ENCODE measurements at places on chromosomes 4 and X.
A peak's percentile ranks its signal among the peaks of the same experiment; 100 is the strongest.

DNA sequence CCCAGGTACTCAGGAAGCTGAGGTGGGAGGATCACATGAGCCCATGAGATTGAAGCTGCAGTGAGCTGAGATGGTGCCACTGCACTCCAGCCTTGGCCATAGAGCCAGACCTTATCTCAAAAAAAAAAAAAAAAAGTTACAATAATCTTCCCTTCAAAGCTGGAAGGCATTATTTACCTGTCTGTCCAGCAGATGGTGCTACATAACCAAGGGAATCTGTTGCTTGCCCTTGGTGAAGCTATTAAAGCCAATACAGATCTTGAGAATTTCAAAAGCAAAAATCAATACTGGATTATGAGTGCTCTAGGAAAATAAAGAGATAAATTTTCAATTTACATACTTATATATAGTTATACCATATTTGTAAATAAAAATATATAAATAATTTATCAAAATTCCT is 25.9 kb downstream of the PKD2 start:
- peak; percentile 20 for DNase-seq

- no peak for DNase-seq
Observed at GRCh38 chr4:105088110-105088879, 58.4 kb upstream of the TET2 start.

GRCh38 chr4:173153445-173153844 is 15.2 kb upstream of the GALNT7 start:
- DNase-seq, result no peak

DNA sequence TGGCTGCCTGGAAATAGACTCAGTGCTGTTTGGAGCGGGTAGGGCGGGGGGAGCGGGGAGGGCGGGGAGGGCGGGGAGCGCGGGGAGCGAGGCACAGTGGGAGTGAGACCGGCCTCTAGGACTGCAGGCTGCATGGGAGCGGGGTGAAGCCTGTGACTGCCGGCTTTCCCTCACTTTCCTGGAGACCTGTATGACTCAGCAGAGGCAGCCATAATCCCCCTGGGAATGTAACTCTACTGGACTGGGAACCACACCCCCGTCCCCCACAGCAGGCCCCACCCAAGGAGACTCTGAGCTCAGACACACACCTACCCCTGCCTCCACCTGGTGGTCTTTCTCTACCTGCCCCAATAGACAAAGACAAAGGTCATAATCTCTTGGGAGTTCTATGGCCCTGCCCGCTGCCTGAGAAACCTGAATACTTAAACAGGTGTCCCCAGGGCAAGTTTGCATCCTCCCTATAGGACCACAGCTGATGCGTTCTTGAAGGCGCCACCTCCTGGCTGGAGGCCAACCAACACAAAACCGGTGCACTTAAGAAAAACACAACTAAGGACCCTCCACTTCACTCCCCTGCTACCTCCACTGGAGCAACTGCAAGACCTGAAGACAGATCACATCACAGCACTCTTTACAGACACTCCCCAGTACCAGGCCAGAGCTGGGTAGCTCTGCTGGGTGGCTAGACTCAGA is 18.0 kb downstream of the HDAC8 start:
- no peak for DNase-seq

DNA sequence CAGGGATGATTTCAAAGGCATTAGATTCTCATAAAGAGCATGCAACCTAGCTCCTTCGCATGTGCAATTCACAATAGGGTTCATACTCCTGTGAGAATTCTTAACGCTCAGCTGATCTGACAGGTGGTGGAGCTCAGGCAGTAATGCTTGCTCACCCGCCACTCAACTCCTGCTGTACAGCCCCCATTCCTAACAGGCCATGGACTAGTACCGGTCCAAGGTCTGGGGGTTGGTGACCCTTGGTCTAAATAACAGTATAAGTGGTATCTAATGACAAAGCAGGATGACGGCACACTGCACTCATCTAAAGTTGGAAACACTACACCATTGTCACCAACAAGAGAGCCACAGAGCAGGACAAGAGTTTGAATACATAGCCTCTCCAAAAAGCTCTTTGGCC is 28.5 kb downstream of the ADGRA3 start:
- DNase-seq, result no peak

DNA sequence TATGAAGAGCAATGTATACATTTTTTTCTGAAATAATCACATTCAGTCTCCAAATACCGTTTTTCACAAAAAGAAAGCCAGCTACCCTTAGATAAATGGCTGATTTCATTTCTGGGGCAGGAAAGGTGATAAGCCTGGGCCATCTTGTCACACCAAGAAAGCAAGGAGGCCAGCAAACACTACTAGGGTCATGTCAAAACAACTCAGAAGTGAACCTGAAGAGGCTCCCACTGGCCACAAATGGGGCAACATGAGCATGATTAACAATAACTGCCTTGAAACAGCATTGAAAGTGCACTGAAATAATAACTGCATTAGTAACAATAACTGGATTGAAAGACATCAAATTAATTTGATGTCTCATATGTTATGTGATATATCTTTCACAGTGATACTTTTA is 39.3 kb downstream of the SH3KBP1 start:
- DNase-seq, result no peak

- no peak for DNase-seq
Observed at GRCh38 chrX:113833096-113834055, 750.5 kb upstream of the HTR2C start.

GRCh38 chr4:95638920-95639501 is 90.2 kb upstream of the UNC5C start:
- DNase-seq, result no peak

DNA sequence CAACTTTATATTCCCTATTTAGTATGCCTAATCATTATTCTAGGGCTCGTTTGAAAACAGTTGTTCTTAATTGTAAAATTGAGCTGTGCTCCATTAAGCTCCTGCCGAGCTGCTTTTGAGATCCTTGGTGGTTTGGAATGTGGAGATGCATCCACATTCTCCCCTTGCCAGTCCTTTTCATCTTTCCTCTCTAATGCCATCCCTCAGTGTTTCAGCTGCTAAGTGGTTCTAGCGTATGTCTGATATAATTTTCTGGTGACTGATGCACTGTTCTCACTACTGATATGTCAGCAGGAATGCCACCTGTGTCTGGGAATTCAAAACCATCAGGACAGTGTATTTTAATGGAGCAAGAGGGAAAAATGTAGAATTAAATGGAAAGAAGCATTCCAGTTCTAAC is 1085.0 kb downstream of the CCSER1 start:
- no peak for DNase-seq
